Colonic mucosa (tissue), 4 donors: ENCODE measurements at places on chromosomes 7 and 10.
A peak's percentile ranks its signal among the peaks of the same experiment; 100 is the strongest.

DNA sequence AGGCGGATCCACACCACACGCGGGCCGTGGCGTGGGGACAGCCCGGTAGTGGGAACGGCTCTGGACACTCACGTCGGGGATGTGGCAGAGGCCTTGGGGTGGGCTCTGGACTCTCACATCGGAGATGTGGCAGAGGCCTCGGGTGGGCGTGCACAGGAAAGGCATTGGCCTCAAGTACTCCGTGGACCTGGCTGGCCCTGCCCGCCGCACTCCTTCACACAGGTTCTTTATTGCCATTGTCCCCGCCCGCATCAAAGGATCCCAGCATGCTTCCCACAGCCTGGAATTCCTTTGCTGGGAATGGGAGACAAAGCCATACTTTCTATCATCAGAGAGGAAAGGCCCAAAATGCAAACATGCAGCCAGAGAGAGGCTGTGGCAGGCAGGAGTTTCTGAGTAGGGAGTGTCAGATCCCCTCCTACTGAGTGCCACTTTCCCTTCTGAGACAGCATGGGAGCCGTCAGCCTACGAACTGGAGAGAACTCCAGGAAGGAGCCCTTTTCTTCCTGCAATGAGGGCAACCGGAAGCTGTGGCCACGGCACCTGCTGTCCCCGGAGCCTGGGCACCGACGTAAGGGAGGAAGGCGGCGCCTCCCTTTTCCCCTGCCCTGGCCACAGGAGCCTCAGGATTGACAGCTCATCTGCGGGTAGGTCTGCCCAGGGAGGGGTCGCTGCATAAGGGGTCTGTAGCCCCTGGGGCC, 51.5 kb downstream of the RBM17 start:
- peak; percentile 49 for DNase-seq

DNA sequence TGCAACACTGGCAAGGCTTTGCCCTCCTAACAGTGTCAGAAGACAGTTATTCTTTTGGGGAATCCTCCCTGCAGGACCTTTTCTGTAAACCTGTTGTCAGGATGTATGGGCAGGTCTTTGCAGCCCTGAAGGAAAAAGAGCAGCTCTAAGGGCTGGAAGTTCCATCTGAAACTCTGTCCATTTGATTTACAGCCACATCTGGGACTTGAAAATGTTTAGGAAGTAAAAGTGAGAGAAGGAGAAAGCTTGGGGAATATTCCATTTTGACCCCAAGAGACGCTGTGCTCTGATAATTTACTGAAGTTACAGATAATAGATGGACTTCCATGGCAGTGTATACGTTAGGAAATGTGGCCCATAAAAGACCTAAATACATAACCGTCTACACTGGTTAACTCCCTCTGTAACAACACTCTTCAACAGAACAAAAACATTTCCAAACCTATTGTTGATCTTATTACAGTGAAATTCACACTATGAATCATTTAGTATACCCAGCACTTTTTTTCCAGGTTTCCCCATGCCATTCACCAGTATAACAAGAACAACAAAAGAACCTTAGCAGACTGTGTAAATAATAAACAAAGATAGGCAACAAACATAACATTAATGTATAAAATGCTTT, 89.1 kb downstream of the KIAA1549 start:
- no peak for DNase-seq

GRCh38 chr10:111277661-111278060, 200.8 kb downstream of the ADRA2A start:
- DNase-seq = no peak

GRCh38 chr7:83985821-83986220, 208.8 kb downstream of the SEMA3A start:
- DNase-seq = no peak

DNA sequence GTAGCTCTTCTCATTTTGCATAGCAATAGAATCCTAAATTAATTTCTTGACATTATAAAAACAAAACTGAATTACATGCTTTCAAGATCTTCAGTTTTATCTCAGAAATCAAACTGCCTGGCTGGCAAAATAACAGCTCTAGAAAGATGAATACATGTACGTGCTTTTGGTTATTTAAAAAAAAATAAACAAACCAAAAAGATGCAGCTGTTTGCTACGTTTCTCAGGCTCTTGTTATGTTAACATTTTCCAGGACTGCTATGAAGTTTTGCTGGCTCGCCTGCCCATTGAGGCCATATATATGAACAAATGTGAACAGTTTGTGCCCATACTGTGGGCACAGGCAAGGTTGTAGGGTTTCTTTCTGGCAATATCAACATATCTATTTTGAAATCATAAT, 86.6 kb downstream of the ODAD2 start:
- DNase-seq = no peak

GRCh38 chr7:66921918-66922486, 977 bp downstream of the TMEM248 start:
- DNase-seq = peak; percentile 28

DNA sequence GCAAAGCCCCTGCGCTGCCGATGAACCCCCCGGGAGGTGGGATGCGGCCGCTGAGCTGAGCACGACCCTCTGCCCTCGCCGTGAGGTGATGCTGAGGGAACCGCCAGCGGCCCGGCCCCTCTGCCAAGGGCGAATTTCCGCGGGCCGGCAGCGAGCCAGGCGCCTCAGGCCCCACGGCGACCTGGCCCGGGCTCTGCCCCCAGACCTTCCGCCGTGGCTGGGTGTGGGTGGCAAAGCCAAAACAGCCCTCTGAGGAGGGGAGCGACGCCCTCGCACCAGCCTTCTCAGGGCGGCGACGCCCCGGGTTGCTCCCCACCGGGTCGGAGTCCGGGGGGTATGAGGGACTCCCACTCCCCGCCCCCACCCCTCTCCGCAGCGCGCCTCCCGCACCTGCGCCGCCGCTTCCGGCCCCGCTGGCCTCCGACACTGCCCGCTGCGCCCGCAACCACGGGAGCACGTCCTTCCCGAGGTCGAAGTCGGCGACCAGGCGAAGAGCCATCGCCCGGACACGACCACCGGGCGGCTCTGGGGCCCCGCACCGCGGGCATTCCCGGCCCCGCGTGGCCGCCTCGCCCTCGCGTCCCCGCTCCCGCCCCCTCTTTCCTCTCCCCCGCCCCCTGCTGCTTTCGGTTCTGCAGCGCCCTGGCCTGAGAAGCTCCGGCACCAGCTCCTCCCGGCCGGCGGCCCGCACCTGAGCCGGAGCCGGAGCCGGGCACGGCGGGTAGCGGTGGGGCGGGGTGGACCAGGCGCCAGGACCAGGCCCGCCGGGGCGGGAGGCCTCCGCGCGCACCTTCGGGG, at the start of gene GSAP:
GSAP (minus strand) TSS at position 527 of the 798 bp plus-strand sequence; CDS start at position 499, 28 bp downstream.
- peak; percentile 68 for DNase-seq

DNA sequence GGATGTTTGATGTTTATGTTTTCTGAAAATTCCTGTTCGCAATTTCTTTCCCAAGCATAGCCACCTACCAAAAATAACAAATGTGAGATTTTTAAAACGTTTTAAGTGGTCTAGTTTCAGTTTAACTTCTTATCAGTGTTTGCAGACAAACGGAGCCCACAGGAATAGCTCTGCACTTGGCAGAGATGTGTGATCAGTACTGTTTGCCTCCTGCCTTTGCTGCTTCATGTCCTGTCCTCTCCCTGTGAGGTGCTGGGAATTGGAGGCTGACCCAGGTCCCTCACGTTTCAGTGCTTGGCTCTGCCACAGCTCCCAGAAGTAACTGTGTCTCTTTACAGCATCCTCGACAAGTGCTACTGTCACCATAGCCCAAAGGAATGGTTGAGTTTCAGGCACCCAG, 1.2 kb downstream of the UCN3 start:
- no peak for DNase-seq

DNA sequence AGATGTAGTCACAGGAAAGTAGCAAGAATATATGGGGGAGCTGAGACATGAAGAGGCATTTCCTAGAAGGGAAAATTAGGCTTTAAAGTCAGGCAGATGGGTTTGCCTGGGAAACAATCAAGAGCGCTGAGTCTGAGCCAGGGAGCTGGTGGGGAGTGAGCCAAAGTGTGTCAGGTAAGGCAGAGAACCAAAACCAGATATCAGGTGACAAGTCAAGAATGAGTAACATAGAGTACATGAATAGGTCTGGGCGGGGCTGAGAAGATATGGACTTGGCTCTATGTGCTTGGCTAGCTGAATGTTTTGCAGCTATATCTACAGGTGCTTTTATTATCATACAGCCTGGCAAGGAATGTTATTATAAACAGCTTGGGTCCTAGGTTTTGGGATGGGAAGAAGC, 49.3 kb downstream of the GPR141 start:
- DNase-seq = no peak

GRCh38 chr10:78278058-78278404, 244.4 kb downstream of the RPS24 start:
- no peak for DNase-seq

- peak; percentile 24 for DNase-seq
Observed at GRCh38 chr7:116354171-116354545, 143.8 kb downstream of the TES start.

- DNase-seq = no peak
Observed at GRCh38 chr7:47583739-47584535, 2.0 kb upstream of the TNS3 start.

DNA sequence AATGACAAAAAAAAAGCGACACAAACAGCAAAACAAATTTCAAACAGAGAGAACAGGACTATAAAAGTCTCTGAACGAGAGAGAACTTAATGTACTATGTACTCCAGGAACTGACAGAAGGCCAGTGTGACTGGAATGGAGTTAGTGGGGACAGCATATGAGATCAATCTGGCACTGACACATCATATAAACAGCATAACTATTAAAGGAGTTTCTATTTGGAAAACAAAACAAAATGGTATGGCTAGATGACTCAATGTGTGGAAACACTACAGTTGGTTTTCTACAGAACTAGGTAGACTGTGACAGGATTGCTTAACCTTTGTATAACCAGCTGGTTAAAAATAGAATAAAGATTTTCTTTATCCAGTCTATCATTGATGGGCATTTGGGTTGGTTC, 232.9 kb upstream of the KAT6B start:
- no peak for DNase-seq

GRCh38 chr10:131706476-131706875, 194.3 kb upstream of the PPP2R2D start:
- no peak for DNase-seq

GRCh38 chr10:15758618-15759017, 38.9 kb upstream of the ITGA8 start:
- DNase-seq = no peak

- DNase-seq = peak; percentile 71
Observed at GRCh38 chr10:116627386-116627933, 6.7 kb downstream of the PNLIPRP2 start.

- DNase-seq = no peak
Observed at GRCh38 chr10:33325929-33326328, 8.5 kb downstream of the NRP1 start.

DNA sequence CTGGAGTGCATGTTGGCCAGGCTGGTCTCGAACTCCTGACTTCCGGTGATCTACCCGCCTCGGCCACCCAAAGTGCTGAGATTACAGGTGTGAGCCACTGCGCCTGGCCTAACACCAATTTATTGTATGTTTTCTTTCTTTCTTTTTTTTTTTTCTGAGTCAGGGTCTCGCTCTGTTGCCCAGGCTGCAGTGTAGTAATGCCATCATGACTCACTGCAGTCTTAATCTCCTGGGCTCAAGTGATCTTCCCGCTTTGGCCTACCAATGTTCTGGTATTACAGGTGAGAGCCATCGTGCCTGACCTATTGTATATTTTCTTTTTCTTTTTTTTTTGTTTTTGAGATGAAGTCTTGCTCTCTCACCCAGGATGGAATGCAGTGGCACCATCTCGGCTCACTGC, 33.8 kb upstream of the UBE2H start:
- DNase-seq = no peak

GRCh38 chr10:33653584-33654367, 319.3 kb upstream of the NRP1 start:
- no peak for DNase-seq

- no peak for DNase-seq
Observed at GRCh38 chr10:23869996-23870395, 338.9 kb upstream of the KIAA1217 start.

DNA sequence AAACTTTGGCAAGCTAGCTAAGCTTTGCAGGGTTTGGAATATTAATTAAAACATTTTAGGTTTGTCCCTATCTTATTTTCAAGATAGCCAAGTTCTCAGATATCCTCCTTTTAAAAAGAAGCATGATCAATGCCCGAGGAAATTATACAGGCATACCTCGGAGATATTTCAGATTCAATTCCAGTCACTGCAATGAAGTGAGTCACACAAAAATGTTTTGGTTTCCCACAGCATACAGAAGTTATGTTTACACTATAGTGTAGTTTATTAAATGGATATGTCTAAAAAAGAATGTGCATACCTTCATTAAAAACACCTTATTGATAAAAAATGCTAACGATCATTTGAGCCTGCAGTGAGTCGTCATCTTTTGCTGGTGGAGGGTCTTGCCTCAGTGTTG, 382.9 kb upstream of the NPVF start:
- no peak for DNase-seq

DNA sequence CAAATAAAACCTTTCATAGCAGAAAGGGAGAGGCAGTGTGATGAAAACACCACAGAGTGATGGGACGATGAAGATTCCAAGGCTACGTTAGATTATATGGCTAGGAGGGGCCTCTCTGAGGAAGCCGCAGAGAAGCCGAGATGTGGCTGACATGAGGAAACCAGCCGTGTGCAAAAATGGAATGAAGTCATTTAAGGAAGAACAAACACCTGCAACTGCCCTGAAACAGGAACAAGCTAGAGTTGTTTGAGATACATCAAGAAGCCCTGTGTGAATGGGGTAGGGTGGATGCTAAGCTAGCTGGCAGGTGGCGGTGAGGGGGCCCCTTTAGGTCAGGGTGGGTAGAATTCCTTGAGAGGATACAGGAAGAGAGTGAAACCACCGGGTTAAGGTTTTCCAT, 129.5 kb downstream of the KLF6 start:
- DNase-seq = no peak

DNA sequence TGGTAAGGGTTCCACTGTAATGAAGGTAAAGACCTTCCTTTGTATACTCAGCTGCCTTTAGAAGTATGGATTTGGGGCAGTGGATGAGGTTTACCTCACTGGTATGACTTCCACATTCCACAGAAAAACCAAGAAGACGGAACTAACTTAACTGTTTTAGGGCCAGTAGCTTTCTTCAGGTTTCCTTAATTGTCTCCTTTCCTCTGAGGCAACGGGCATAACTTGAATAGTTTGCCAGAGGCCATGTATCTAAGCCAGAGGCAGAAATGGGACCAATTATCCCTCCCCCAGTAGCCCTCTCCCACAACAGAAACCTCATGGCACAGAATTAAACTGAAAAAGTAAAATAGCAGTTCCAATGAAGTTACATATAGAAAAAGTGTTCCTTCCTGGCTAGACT, 281.7 kb downstream of the PHTF2 start:
- DNase-seq = no peak

- no peak for DNase-seq
Observed at GRCh38 chr7:72281308-72281707, 130.8 kb downstream of the CALN1 start.

DNA sequence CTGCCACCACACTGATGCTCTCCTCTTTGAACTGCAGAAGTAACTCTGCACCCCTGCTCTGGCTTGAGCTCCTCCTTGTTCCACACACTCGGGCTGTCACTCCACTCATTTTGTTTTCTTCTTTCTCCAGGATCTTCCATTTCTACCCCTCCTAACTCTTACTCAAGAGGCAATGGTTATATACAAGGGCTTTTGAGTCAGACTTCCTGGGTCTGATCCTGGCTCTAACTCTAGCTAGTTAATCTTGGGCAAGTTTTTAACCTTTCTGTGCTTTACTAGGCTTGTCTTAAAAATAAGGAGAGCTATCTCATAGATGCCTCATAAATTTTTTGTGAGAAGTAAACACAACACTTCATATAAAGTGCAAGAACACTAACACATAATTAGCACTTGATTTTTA, 45.3 kb upstream of the GNAI1 start:
- DNase-seq = no peak

GRCh38 chr10:61900829-61901792, at the start of gene ARID5B:
TSS of gene ARID5B (plus strand) at chr10:61901699. CDS start at chr10:61901710, 11 bp downstream.
- peak; percentile 86 for DNase-seq
